ENCODE measurements at places on chromosomes 1 and 21.

DNA sequence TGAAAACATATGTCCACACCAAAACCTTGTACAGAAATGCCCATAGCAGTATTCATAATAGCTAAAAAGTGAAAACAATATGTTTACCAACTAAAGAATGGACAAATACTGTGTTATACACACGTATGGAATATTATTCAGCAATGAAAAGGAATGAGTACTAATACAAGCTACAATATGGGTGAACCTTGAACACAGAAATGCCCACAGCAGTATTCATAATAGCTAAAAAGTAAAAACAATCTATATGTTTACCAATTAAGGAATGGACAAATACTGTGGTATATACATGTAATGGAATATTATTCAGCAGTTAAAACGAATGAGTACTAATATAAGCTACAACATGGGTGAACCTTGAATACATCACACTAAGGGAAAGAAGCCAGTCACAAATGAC is 3.0 kb downstream of the BTG3 start:
- DNase-seq: no peak

DNA sequence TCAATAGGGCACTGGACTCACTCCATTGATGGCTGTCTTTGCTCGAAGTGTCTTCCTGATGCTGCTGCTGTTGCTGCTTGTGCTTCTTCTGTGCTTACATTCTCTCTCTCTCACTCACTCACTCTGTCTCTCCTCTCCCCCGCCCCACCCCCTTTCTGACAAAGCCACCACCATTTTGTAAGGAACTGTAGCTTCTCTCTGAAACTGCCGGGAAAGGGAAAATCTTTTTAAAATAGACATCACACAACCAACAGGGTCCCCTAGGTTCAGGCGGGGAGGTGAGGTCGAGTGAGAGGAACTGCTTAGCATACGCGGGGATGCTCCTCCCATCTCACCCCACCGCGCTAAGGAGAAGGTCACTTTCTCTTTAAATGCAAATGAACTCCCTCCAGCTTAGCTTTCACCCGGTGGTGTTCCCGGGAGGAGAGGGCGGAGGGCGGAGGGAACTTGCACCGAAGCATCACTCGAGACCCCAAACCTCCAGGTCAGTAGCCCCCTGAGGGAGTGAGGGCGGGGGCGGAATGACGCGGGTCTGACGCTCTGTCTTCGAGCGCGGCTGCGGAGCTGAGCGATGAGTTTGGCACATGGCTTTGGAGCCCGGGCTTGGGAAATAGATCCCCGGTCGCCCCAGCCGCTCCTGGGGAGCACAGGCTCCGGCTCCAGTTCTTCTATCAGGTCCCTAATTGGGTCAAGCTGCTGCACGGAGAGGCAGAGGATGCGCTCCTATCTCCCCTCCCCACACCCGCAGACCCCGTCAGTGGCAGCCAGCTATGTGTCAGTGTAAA is at the start of gene CCDC28B:
CCDC28B (plus strand) TSS at position 370 of the 785 bp plus-strand sequence. CDS start 1,341 bp downstream, outside the sequence.
- DNase-seq: peak; percentile 82

GRCh38 chr1:5576011-5576672 is 416.1 kb downstream of the NPHP4 start:
- no peak for DNase-seq

- DNase-seq: no peak
Observed at GRCh38 chr1:8629241-8630091, 188.0 kb downstream of the RERE start.

DNA sequence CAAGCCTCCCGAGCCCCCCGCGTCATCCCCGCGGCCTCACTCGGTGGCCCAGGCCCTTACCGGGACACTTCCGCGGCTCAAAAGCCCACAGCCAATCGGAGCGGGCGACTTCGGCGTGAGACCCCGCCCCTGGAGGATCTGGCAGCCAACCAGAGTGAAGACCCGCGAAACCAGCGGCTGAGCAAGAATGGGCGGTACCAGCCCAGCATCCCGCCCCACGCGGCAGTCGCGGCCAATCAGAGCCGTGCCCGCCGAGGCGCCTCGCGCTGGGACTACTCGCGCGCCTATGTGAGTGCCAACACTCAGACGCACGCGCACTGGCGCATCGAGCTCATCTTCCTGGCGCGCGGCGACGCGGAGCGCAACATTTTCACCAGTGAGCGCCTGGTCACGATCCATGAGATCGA is 22.5 kb downstream of the DISP3 start:
- no peak for DNase-seq

DNA sequence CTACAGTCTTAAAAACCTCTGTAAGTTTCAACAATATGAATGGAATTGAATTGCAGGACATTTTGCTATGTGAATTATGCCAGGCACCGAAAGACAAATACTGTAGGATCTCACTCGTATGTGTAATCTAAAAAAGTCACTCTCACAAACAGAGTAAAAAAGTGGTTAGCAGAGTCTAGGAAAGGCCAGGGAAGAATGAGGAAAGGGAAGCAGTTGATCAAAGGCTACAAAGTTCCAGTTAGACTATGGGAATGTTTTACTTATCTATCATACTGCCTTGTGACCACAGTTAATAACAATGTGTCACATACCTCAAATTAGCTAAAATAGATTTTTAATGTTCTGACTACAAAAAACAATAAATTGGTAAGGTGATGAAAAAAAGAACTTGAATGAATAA is 565.4 kb upstream of the BRINP3 start:
- DNase-seq: no peak

GRCh38 chr1:182304627-182305026 is 87.0 kb downstream of the GLUL start:
- DNase-seq: no peak

GRCh38 chr1:15410884-15411245 is 1.2 kb downstream of the EFHD2 start:
- no peak for DNase-seq

- no peak for DNase-seq
Observed at GRCh38 chr1:159307346-159308020, 5.3 kb downstream of the FCER1A start.

DNA sequence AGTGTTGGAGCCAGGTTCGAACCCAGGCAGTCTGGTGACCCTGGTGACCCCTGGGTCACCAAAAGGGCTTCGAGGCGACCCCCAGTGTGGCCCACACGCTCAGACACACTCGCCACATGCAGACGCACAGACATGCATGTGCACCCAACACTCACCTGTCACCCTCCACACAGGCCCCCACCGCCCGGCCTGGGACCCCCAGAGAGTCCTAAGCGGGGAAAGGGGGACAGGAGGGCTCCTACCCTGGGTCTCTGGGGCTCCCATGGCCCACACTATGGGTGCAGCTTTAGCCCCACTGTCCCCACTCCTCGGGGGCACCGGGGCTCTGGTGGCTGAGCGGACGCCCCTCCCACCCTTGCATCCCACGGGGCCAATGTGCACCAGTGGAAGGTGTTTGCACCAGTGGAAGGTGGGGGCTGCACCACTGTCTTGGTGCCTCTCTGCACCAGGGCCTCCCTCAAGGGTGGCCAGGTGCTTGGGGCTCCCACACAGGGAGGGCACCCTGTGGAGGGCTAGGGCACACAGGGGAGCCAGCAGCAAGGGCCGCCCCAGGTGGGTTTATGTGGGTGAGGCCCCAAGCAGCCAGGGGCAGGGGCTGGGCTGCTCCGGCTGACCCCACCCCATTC is 9.9 kb downstream of the CHD5 start:
- DNase-seq: no peak

DNA sequence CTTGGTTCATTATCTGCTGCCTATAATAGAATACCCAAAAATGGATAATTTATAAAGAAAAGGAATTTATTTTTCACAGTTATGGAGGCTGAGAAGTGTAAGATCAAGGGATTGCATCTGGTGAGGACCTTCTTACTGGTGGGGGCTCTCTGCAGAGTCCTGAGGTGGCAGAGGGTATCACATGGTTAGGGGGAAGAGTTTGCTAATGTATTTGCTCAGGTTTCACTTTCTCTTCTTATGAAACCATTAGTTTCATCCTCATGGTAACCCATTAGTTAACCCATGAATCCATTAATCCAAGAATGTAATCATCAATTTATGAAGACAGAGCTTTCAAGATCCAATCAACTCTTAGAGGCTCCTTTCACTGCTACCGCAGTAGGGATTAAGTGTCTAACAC is 120.6 kb downstream of the DNM3 start:
- no peak for DNase-seq

DNA sequence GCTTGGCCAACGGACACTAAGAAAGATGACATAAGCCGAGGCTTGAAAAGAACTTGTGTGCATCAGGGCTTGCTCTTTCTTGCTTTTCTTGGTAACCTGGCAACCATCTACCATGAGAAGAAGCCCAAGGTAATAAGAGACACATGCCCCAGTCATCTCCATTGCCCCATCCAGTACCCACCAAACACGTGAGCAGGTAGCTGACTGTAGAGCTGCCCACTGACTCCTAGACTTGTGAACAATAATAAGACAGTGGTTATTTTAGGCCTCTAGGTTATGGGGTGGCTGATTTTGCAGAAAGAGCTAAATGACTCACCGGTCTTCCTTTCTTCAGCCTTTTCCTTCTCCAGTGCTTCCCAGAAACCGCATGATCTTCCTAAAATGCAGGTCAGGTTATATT is 105.0 kb upstream of the JUN start:
- no peak for DNase-seq

DNA sequence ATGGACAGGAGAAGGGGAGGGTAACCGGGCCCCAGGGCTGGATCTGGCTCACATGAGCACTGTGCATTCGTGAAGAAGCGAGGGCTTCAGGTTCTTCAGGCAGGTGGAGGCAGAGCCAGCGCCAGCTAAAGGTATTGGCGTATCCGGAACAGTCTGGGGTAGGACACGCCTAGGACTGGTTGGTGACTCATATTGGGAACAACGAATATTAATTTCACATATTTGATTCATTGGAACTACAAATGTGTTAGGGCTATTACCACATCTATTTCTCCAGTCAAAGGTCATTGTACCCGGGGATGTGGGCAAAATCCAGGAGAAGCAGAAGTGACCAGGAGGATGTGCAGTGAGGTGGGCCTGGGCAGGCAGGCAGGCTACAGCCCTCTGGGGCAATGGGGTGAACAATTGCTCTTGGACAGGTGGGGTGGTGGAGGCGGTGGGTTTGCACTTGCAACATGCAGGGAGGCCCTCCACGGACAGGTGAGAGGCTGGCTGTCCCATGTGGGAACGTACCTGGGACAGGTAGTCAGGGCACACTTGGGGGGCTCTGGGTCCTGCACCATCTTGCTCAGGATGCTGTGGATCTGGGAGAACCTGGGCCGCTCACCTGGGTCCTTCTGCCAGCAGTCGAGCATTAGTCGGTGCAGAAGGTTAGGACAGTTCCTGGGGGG is 26.7 kb downstream of the CDCA8 start:
- no peak for DNase-seq

- no peak for DNase-seq
Observed at GRCh38 chr1:88327391-88328267, 356.4 kb upstream of the PKN2 start.

- no peak for DNase-seq
Observed at GRCh38 chr1:7938070-7938469, 2.6 kb downstream of the TNFRSF9 start.

DNA sequence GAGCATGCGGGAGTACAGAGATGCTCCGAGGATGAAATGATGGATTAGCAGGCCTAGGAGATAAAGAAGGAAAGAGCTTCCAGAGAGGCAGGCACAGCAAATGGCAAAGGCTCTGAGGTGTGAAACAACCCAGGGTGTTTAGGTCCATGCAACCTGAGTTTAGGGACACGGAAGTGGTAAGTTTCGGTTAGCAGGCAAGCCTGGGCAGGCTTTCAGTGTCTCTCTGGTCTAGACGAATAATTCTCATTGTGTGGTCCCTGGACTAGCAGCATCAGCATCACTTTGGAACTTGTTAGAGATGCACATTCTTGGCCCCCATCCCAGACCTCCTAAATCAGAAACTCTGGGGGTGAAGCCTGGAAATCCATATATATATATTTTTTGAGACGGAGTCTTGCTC is 18.6 kb downstream of the NKAIN1 start:
- DNase-seq: no peak

GRCh38 chr21:22758478-22758877 is 1760.3 kb downstream of the NCAM2 start:
- DNase-seq: no peak

DNA sequence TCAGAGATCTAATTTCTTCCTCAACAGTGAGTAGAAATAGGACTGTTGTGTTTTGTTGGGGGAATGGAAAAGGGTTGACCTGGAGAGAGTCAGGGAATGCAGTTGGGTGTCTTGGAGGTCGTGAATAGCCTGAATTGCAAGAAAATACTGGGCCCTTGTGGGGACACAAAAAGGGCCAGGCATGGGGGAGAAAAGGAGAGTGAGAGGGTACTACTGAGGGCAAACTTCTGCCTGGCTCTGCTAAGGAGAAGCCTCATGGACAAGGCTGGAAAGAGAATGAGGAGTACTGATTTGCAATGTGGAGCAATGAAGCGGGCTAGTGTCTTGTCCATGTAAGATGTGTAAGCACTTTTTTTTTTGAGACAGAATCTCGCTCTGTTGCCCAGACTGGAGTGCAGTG is 96.2 kb upstream of the IRF2BP2 start:
- no peak for DNase-seq

DNA sequence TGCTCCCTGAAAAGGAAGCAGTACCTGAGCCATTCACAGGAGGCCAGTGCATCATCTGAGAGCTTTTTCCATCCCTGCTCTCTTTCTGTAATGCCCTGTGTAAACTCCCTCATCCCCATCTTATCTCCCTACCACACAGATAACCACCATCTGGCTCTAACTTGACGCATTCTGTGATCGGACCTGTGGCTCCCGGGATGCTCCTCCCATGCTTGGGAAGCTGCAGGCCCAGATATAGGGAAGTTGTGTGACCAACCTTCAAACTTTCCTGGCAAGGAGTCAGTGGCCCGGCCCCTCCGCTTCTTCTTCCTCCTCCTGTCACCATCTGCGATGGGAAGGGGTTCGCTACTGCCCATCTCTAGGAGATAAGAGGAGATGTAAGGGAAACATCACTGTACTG is 21.1 kb downstream of the MKNK1 start:
- peak; percentile 50 for DNase-seq

GRCh38 chr1:28193701-28194161 is 17.2 kb upstream of the PTAFR start:
- no peak for DNase-seq

GRCh38 chr1:71490432-71490831 is 409.6 kb upstream of the ZRANB2 start:
- no peak for DNase-seq

DNA sequence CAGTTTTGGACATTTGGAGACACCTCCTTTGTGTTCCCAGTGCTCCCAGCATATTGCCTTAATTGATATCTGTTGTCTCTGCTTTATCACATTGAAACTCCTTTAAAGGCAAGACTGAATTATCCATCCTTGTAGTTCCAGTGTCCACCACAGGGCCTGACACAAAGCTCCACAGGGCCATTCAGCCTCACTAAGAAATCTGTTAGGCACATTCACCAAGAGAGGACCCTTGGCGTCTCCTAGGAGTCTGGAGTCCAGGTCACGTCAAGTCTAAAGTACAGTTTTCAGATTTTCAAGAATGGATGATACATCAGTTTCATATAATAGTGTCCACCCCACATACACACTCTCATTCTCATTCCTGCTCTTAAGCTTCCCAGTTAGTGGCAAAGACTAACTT is 4.8 kb downstream of the ACP6 start:
- no peak for DNase-seq

- no peak for DNase-seq
Observed at GRCh38 chr1:16198444-16199156, 13.9 kb downstream of the ARHGEF19 start.

GRCh38 chr21:42459082-42459460 is 37.0 kb downstream of the RSPH1 start:
- DNase-seq: no peak

Data from heart left ventricle (tissue), 16 donors.